ENCODE measurements at places on chromosomes 4 and X. TPM values are rescaled to one million over a fixed set of nuclear protein-coding genes. Genes with fewer than 3 reads are reported as not detected.

The MTTP gene
- total RNA-seq = not detected

The PIR gene
- total RNA-seq = 24.0 TPM

The TMEM156 gene
- total RNA-seq = not detected

The AFF2 gene
- total RNA-seq = 9.5 TPM

The SPANXB1 gene
- total RNA-seq = not detected

The GRIA3 gene
- total RNA-seq = 1.9 TPM

The ZNF630 gene
- total RNA-seq = 2.4 TPM

The MAOA gene
- 466 TPM for total RNA-seq

The FAM9C gene
- not detected for total RNA-seq

The CCDC160 gene
- total RNA-seq = not detected

The SLC25A14 gene
- total RNA-seq = 7.5 TPM

The KDM5C gene
- total RNA-seq = 46.9 TPM

The BGN gene
- total RNA-seq = 21.4 TPM

The TMEM31 gene
- not detected for total RNA-seq

The QRFPR gene
- not detected for total RNA-seq

The NIPAL1 gene
- total RNA-seq = 0.33 TPM

The GPR34 gene
- total RNA-seq = 52.8 TPM

The HSFX3 gene
- total RNA-seq = not detected

The TBX22 gene
- not detected for total RNA-seq

The S100P gene
- not detected for total RNA-seq

The PCDH18 gene
- 64.1 TPM for total RNA-seq

The MAGEA12 gene
- total RNA-seq = not detected

The P2RY4 gene
- total RNA-seq = 0.51 TPM

The CFAP99 gene
- not detected for total RNA-seq

The ZNF827 gene
- total RNA-seq = 8.3 TPM

The CLDN22 gene
- total RNA-seq = not detected

The PNMA5 gene
- not detected for total RNA-seq

The HHIP gene
- total RNA-seq = 1.9 TPM

The SERTM2 gene
- total RNA-seq = not detected

The EMD gene
- total RNA-seq = 37.9 TPM

The DRD5 gene
- not detected for total RNA-seq

The CYTL1 gene
- total RNA-seq = 0.98 TPM

The GPRASP3 gene
- total RNA-seq = 2.1 TPM

The UCP1 gene
- not detected for total RNA-seq

The LRRC66 gene
- 0.16 TPM for total RNA-seq

The CCKAR gene
- total RNA-seq = not detected

The MAGED4B gene
- 3.2 TPM for total RNA-seq

The P2RY8 gene
- 3.1 TPM for total RNA-seq

The FGFBP2 gene
- total RNA-seq = 23.8 TPM

The ARX gene
- not detected for total RNA-seq

The RHOXF2 gene
- total RNA-seq = not detected

The FREM3 gene
- not detected for total RNA-seq

The CTAG1A gene
- total RNA-seq = not detected

The FAM120C gene
- total RNA-seq = 12.4 TPM

The PNCK gene
- total RNA-seq = not detected

The PRDM5 gene
- total RNA-seq = 15.4 TPM

Data from subcutaneous adipose tissue (tissue), 4 donors.